ENCODE measurements at places on chromosomes 5 and 9. TPM values are rescaled to one million over a fixed set of nuclear protein-coding genes. Genes with fewer than 3 reads are reported as not detected.

The SPINK5 gene
- total RNA-seq: 3.1 TPM

The TRMO gene
- total RNA-seq: 4.8 TPM

The BHMT2 gene
- not detected for total RNA-seq

The MRPL22 gene
- total RNA-seq: 73.8 TPM

- no peaks in the 10 kb centered on the region for H3K27me3 ChIP-seq
- H3K4me3 ChIP-seq: peak within 1 kb of the TSS; percentile 97
- peaks cover 94% of the 10 kb centered on the region for H3K36me3 ChIP-seq
- peak within 1 kb of the TSS; percentile 99 for H3K27ac ChIP-seq
- peaks cover 39% of the 10 kb centered on the region for H3K4me1 ChIP-seq
- peak; percentile 91 for DNase-seq
Measured at GRCh38 chr5:179820483-179821297, at the start of gene SQSTM1. TSS of gene SQSTM1 (plus strand) at chr5:179820905. CDS start at chr5:179820937, 32 bp downstream.

- H3K27me3 ChIP-seq: no peaks in the 10 kb centered on the region
- DNase-seq: no peak
- no peaks in the 10 kb centered on the region for H3K36me3 ChIP-seq
- H3K4me3 ChIP-seq: no peak overlapping the region
- no peak overlapping the region for H3K27ac ChIP-seq
Measured at GRCh38 chr5:118353970-118354369, 634.4 kb downstream of the DTWD2 start.

- peaks cover 7% of the 10 kb centered on the region for H3K36me3 ChIP-seq
- H3K4me3 ChIP-seq: peak overlapping the region; percentile 53
- H3K27me3 ChIP-seq: no peaks in the 10 kb centered on the region
- H3K4me1 ChIP-seq: peaks cover 71% of the 10 kb centered on the region
- H3K27ac ChIP-seq: peak overlapping the region; percentile 57
Measured at GRCh38 chr5:56838409-56839039, 23.2 kb downstream of the MAP3K1 start.

- H3K36me3 ChIP-seq: no peaks in the 10 kb centered on the region
- no peak overlapping the region for H3K4me3 ChIP-seq
- H3K27me3 ChIP-seq: no peaks in the 10 kb centered on the region
- peaks cover 19% of the 10 kb centered on the region for H3K4me1 ChIP-seq
- no peak overlapping the region for H3K27ac ChIP-seq
- no peak for DNase-seq
Measured at GRCh38 chr5:50703367-50703666, 36.9 kb downstream of the PARP8 start.

- H3K27me3 ChIP-seq: no peaks in the 10 kb centered on the region
- DNase-seq: no peak
- H3K4me1 ChIP-seq: no peaks in the 10 kb centered on the region
- no peak overlapping the region for H3K27ac ChIP-seq
Measured at GRCh38 chr5:57931807-57932206, 449.2 kb upstream of the ACTBL2 start.

GRCh38 chr9:90925581-90926257 lies 124.1 kb downstream of the SYK start:
- DNase-seq: no peak
- H3K4me3 ChIP-seq: no peak overlapping the region
- H3K27ac ChIP-seq: peak overlapping the region; percentile 67

DNA sequence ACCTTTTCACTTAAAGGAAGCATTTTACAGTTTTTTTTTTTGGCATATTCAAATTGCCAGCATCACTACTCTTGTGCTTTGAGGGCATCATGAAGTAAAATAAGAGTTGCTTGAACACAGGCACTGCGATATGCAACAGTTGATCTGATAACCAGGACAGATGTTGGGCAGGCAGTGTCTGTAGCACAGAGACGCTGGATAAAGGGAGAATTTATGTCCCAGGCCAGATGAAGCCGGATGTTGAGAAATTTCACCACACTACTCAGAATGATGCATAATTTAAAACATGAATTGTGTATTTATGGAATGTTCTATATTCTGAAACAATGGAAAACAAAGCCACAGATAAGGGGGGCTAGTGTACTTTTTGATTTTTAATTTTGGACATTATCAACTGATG lies 71.4 kb downstream of the SLC12A2 start:
- DNase-seq: no peak
- H3K4me1 ChIP-seq: no peaks in the 10 kb centered on the region
- no peak overlapping the region for H3K27ac ChIP-seq

- H3K4me1 ChIP-seq: peaks cover 8% of the 10 kb centered on the region
- no peak overlapping the region for H3K27ac ChIP-seq
- H3K4me3 ChIP-seq: no peak overlapping the region
- no peaks in the 10 kb centered on the region for H3K27me3 ChIP-seq
- no peak for DNase-seq
- H3K36me3 ChIP-seq: no peaks in the 10 kb centered on the region
Measured at GRCh38 chr5:154243736-154244135, 53.2 kb downstream of the GALNT10 start.

DNA sequence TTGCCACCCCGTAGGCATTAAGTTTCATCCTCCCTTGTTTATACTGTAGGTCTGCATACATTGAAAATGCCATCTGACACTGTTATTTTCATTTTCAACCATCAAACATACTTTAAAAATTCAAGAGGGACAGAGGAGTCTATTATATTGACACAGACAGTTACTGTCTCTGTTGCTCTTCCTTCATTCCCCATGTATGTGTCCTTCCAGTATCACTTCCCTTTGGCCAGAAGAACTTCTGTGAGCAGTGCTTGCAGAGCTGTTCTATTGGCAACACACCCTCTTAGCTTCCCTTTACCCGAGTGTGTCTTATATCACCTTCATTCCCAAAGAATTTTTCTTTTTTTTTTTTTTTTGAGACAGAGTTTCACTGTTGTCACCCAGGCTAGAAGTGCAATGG lies 42.8 kb downstream of the RASGEF1C start:
- no peaks in the 10 kb centered on the region for H3K36me3 ChIP-seq
- peaks cover 23% of the 10 kb centered on the region for H3K27me3 ChIP-seq
- H3K4me3 ChIP-seq: no peak overlapping the region
- H3K4me1 ChIP-seq: peaks cover 7% of the 10 kb centered on the region
- H3K27ac ChIP-seq: no peak overlapping the region

DNA sequence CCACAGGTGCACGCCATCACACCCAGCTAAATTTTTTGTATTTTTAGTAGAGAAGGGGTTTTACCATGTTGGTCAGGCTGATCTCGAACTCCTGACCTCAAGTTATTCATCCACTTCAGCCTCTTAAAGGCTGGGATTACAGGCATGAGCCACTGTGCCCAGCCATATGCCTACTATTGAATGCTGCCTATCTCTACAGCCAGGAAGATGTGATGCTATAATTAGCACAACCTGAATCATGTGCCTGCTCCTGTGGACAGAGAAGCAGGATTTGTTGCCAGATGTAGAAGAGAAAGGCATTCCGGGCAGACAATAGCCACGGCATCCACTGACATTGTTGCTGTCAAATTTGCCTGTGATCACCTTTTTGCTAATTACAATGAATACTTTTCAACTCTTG lies 24.4 kb upstream of the MLLT3 start:
- H3K27me3 ChIP-seq: no peaks in the 10 kb centered on the region
- no peak overlapping the region for H3K27ac ChIP-seq
- no peak for DNase-seq
- no peak overlapping the region for H3K4me3 ChIP-seq
